ENCODE measurements at places on chromosomes 3 and 15.

- DNase-seq = no peak
Measured at GRCh38 chr15:42402455-42403205, 43.3 kb downstream of the CAPN3 start.

DNA sequence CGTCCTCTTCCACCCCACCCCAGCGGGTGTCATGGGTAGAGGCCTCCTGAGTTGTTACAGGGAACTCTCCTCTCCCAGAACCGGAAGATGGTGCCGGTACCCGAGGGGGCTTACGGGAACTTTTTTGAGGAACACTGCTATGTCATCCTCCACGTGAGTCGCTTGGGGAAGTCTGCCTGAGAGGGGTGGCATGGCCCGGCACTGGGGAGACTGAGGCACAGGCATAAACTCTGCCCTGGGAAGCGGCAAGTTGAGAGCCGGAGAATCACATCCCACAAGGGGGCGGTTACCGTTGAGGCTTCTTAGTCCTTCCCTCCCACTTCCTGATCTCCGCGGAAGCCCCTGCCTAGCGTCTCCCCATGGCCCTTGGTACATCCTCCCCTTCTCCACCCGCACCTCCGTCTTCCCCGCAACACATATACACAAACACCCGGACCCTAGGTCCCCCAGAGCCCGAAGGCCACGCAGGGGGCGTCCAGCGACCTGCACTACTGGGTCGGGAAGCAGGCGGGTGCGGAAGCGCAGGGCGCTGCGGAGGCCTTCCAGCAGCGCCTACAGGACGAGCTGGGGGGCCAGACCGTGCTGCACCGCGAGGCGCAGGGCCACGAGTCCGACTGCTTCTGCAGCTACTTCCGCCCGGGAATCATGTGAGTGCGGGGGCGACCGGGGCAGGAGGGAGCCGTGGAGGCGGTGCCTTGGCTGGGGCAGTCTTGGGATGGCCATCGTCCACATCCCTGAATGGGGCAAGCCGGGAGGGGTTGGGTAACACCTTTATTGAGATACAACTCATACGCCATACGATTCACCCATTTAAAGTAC, 3.4 kb downstream of the VILL start:
- no peak for DNase-seq

GRCh38 chr3:155428563-155428962, 135.1 kb upstream of the STRIT1 start:
- no peak for DNase-seq

DNA sequence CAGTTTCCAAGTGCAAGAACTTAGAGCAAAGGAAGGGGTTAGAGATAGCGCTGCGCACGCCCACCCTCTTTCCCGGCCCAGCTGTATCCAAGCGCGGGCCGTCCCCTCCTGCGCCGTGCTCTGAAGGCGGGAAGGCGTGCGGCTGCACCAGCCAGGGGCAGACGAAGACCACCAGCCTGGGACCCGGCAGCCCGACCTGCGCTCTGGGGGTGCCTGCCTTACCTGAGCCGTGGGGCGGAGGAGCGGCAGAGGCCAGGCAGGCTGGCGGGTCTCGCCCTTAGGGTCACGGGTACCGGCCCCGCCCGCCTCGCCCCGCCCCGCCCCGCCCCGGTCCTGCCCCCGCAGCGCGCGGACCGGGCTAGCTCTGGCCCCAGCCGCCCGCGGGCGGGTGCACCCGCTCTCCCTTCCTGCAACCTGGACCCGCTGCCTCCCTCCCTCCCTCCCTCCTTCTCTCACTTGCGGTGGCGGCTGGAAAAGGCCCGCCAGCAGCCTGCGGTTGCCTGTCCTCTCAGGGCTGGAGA, at the start of gene WDR72:
Gene WDR72 (minus strand): TSS at position 253 of the 521 bp plus-strand sequence. CDS start 26,514 bp downstream, outside the sequence.
- no peak for DNase-seq

- DNase-seq = peak; percentile 34
Measured at GRCh38 chr3:190566043-190566933, 52.4 kb downstream of the IL1RAP start.

DNA sequence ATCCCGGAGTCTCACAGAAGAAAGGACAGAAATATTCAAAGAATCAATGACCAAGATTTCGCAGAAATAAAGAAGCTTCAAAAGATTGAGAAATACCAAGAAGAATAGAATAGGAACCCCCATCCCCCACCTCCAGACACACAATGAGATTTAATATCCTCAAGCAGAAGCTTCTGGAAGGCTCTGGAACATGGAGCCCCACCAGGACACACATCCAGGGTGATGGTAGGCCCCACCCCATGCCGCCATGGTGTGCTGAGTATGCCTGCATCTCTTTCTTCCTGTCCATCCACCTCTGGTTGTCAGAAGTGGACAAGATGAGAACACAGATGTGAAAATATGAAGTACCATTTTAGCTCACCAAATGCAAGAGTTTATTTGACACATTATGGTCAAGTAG, 19.3 kb downstream of the PRR23E start:
- no peak for DNase-seq

DNA sequence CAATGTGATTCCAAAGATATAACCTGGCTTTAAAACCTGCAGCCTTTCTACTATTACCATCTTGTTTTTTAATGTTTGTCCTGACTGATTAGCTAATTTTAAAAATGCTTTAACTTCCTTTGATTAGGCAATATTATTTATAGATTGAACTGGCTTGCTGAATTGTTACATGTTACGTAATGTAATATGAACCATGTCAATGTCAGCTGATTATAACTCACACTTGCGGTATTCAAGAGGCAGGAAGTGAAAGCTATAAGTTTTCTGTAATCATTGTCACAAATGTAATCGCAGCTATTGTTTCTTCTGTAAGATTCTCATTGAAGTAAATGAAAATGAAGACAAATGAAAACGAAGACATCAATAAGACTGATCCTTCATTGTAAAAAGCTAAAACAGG, 146.8 kb downstream of the ROBO2 start:
- DNase-seq = peak; percentile 14

- no peak for DNase-seq
Measured at GRCh38 chr3:72008226-72008996, 223.5 kb upstream of the PROK2 start.

GRCh38 chr3:107739227-107739626, 216.5 kb downstream of the BBX start:
- no peak for DNase-seq

GRCh38 chr3:152226176-152226575, 42.6 kb upstream of the MBNL1 start:
- DNase-seq = no peak

- no peak for DNase-seq
Measured at GRCh38 chr3:113262304-113262665, 50.9 kb downstream of the BOC start.

- DNase-seq = no peak
Measured at GRCh38 chr15:76991048-76991447, 3.9 kb upstream of the PSTPIP1 start.

GRCh38 chr3:179932674-179933073, 104.1 kb downstream of the PEX5L start:
- no peak for DNase-seq

DNA sequence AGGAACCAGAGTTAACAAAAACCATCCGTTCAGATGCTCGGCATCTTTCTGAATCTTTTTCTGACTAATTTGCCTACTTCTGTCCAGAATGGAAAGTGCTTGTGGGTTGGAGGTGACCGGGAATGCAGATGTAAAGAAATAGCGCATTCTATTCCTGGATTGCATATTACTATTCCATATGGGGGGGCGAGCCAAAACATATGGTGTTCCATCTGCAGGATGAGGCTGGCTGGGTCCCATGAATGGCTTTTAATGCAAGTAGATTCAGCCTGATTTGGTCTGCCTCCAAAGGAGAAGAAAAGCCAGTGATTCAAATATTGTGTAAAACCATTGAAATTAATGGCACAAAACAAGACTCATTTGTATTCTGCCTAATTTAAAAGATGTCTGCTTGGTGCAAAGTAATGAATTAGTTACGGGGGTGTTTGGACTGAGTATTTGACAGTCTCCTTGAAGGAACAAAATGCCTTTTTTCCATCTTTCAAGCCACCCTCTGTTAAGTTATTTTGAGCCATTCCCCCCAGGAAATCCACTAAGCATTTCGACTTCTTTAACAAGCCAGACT, 99.0 kb downstream of the ST8SIA2 start:
- DNase-seq = no peak

GRCh38 chr3:43389388-43390254, 103.3 kb downstream of the SNRK start:
- DNase-seq = no peak

- no peak for DNase-seq
Measured at GRCh38 chr15:78148392-78149067, 632 bp upstream of the IDH3A start.

DNA sequence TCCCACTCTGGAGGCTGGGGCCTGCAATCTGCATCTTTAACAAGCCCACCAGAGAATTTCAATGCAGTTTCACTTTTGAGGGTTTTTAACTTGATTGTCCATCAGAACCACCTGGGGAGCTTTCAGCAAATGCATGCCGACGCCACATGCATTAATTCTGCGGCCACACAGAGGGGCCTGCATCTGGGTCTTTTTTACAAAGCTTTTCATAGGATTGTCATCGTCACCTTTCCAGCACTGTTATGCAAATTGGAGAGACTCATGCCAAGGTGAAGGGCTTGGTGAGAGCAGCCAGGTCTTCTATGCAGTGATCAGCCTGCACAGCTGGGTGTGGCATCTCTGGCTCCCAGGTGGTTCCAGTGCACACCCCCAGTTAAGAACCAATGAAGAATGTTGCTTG, 143.0 kb upstream of the CTDSPL start:
- DNase-seq = no peak

GRCh38 chr3:56732109-56732508, 49.0 kb upstream of the TASOR start:
- DNase-seq = no peak

DNA sequence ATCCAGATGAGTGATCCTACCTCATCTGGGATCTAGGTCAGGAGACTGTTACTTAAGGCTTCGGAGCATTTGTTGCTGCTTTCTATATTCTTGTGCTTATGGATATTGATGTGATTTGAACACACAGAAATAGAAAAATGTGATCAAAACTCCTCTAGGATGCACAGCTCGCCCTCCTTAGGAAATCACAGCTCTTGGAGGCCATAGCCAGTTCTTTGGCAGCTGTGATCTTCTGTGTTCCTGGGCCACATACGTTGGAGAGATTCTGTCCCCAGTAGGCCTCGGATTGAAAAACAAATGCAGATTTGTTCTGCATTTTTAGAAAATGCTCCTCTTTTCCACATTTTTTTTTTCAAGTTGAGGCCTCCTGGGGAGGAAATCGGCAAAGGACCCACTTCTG, 437.4 kb upstream of the THBS1 start:
- no peak for DNase-seq

DNA sequence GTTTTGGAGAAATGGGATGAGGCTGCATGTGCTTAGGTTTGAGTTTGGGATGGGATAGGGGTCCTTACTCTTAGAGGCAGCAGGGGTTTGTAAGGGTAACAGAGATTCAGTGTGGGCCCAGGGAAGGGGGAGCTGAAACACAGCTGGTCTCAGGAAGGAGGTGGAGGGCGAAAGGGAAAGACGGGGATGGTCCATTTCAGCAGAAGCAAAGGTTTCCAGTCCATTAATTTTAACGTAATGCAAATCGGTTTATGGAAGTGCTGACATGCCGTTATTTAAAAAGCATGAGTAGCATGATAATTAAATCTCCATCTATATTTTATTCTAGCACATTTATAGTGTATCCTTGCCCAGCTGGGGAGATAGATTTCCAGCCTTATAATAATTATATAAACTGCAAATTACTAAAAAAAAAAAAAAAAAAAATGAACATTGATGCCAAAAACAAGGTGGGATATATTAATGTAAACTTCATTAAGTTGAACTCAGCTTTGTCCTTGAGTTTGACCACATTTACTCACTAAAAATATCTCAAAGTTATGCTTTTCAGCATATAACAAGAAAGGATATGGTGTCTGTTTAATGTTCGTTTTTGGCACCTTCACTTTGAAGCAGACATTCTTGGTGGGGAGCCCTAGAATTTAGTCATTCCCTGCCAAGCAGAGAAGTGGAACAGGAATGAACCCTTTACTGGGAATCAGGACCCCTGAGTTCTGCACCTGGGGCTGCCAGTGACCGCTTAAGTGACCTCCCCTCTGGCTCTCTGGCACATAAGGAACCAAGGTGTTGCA, 234.7 kb downstream of the THSD4 start:
- no peak for DNase-seq

DNA sequence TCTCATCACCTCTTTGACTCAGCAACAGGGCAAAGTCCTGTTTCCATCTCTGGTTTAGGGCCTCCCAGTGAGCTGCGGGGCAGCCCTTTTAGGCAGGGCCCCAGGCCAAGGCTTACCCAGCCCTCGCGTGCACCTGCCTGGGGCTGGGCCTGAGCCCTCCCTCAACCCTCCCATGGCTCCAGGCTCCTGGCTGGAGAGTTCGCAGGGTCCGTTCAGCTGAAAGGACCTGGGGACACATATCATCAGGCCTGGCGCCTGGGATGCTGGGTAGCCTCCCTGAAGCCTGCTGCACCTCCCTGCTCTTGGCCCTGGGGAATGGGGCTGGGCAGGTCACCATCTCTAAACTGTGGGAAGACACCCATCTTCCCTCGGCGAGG, 29.7 kb downstream of the HDAC11 start:
- DNase-seq = no peak

- DNase-seq = no peak
Measured at GRCh38 chr3:46206282-46207015, 1.7 kb downstream of the CCR1 start.

- DNase-seq = no peak
Measured at GRCh38 chr3:64935971-64936370, 248.2 kb upstream of the ADAMTS9 start.

DNA sequence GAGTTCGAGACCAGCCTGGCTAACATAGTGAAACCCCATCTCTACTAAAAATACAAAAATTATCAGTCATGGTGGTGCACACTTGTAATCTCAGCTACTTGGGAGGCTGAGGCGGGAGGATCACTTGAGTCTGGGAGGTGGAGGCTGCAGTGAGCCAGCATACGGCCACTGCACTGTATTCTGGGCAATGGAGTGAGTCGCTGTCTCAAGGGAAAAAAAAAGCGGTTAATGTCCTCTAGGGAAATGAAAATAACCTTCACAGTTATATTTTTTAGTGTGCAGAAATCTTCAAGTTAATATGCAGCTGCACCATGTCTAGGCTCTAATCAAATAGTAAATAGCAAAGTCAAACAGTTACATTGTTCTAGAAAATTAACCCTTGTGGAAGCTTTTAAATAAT, 14.8 kb downstream of the CEP19 start:
- DNase-seq = no peak

DNA sequence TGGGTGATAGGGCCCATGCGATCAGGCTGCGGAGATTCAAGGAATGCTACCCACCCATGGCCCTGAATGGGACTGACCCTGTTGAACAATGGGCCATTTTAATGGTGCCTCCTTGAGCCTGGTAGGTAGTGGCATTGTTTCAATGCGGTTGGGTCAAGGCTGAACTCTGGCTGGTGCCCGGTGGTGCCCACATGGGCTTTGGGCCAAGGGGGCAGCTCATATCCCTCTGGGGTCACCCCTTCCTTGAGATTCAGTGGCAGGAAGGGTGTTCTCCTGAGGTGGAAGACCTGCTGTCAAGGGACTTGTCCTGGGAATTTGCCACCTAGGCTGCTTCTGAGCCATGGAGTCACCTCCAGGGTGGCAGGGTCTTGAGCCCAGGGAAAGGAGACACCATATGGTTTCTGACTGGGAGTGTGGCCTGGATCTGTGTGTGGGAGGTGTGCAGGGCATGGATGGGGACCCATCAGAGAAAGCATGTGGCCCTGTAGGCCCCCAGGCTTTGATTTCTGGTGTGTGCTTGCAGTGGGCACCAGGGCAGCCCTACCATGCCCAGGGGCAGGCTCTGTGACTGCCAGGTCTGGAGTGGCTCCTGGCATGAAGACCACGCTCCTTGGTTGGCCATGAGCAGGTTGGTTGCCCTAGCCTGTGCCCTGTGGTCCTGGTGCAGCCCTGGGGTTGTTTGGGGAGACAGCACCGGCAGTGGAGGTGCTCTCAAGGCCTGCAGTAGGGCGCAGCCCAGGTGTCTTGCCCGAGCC, 199.9 kb downstream of the UBE3A start:
- DNase-seq = no peak

All from NCI-H510A treated with DMSO at 0.1 percent for 48 hours (cell line).